Progenitor cell of endocrine pancreas (in vitro differentiated cells): ENCODE measurements at places on chromosomes 3 and 15. TPM values are rescaled to one million over a fixed set of nuclear protein-coding genes. Genes with fewer than 3 reads are reported as not detected.
A peak's percentile ranks its signal among the peaks of the same experiment; 100 is the strongest.

MKRN2 gene
- total RNA-seq, result 23.4 and 23.9 TPM in 2 replicates

SCAANT1 gene
- total RNA-seq, result not detected in 2 replicates

SLC9C1 gene
- total RNA-seq, result 1.5 and 2.3 TPM in 2 replicates

CLDN11 gene
- 1.7 and 2.4 TPM in 2 replicates for total RNA-seq

C3orf49 gene
- not detected in 2 replicates for total RNA-seq

SLC12A6 gene
- 28.7 and 30.9 TPM in 2 replicates for total RNA-seq

FBXW12 gene
- total RNA-seq, result 0.20 and 0.38 TPM in 2 replicates

CYP1A2 gene
- total RNA-seq, result not detected in 2 replicates

CSPG4 gene
- 0.41 and 0.51 TPM in 2 replicates for total RNA-seq

SLC22A14 gene
- 0.18 and 0.72 TPM in 2 replicates for total RNA-seq

GRCh38 chr3:194323785-194324735, 27.1 kb downstream of the CPN2 start:
- H3K27ac ChIP-seq, result peak overlapping the region; percentile 91
- no peak overlapping the region for H3K4me3 ChIP-seq
- H3K27me3 ChIP-seq, result no peaks in the 10 kb centered on the region
- no peak for DNase-seq
- H3K36me3 ChIP-seq, result peaks cover 1% of the 10 kb centered on the region

DNA sequence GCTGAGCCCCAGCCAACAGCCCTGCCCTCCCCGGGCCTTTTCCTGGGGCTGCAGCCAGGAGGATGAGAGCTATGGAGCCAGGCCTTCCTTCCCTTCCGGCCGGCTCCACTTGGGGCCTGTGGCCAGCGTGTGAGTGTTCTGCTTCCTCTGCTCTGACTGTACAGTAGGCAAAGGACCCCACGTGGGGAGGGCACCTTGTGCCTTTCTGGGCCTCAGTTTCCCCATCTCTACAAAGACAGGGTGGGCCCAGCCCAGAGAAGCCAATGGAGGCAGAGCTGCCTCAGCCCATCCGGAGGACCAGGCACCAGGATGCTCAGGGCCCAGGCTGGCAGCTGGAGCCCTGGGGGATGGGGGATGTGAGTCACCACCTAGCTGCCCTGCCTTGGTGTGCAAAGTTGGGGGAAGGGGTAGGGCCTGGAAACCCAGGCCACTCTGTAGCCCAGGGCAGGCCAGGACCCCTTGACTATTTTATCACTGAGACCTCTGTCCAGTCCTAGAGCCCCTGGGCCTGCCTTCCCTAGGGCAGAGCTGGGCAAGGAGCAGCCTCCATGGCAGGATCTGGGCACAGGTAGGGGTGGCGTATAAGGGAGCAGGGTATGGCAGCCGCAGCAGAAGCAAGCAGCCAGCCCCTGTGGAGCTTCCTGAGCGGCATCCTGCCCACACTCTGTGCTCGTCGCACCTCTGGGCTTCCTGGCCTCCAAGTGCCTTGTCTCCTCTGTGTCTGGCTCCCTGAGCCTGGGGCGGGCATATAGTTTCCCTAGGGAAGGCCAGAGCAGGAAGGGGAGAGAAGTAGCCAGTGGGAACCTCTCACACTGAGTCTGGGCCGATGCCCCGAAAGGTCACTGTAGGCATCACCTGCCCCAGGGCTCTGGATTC, 1.8 kb downstream of the PSTPIP1 start:
- no peak for DNase-seq
- no peak overlapping the region for H3K4me3 ChIP-seq
- H3K36me3 ChIP-seq, result no peaks in the 10 kb centered on the region
- H3K27ac ChIP-seq, result no peak overlapping the region
- H3K4me1 ChIP-seq, result peaks cover 2% of the 10 kb centered on the region

GRCh38 chr3:33775363-33775762, 23.1 kb upstream of the PDCD6IP start:
- H3K36me3 ChIP-seq, result no peaks in the 10 kb centered on the region
- H3K27ac ChIP-seq, result no peak overlapping the region
- H3K27me3 ChIP-seq, result no peaks in the 10 kb centered on the region
- no peaks in the 10 kb centered on the region for H3K4me1 ChIP-seq
- H3K4me3 ChIP-seq, result no peak overlapping the region

- H3K4me1 ChIP-seq, result peaks cover 14% of the 10 kb centered on the region
- peaks cover 3% of the 10 kb centered on the region for H3K27me3 ChIP-seq
- peak; percentile 94 for DNase-seq
- H3K27ac ChIP-seq, result peak within 1 kb of the TSS; percentile 99
- H3K36me3 ChIP-seq, result no peaks in the 10 kb centered on the region
Observed at GRCh38 chr15:75335705-75336355, at the start of gene COMMD4. TSS of gene COMMD4 (plus strand) at chr15:75336063. CDS start at chr15:75336090, 27 bp downstream.

- no peaks in the 10 kb centered on the region for H3K36me3 ChIP-seq
- H3K27me3 ChIP-seq, result peaks cover 13% of the 10 kb centered on the region
- no peak overlapping the region for H3K27ac ChIP-seq
- no peak overlapping the region for H3K4me3 ChIP-seq
Observed at GRCh38 chr3:97815149-97815917, 6.5 kb upstream of the CRYBG3 start.

GRCh38 chr3:23548706-23549105, 257.0 kb upstream of the UBE2E1 start:
- DNase-seq, result no peak
- no peaks in the 10 kb centered on the region for H3K27me3 ChIP-seq
- no peaks in the 10 kb centered on the region for H3K4me1 ChIP-seq
- H3K36me3 ChIP-seq, result no peaks in the 10 kb centered on the region
- no peak overlapping the region for H3K27ac ChIP-seq

GRCh38 chr3:123025642-123026521, 1.7 kb downstream of the SEMA5B start:
- H3K36me3 ChIP-seq, result no peaks in the 10 kb centered on the region
- H3K27ac ChIP-seq, result no peak overlapping the region
- peaks cover 76% of the 10 kb centered on the region for H3K27me3 ChIP-seq
- H3K4me1 ChIP-seq, result peaks cover 15% of the 10 kb centered on the region

DNA sequence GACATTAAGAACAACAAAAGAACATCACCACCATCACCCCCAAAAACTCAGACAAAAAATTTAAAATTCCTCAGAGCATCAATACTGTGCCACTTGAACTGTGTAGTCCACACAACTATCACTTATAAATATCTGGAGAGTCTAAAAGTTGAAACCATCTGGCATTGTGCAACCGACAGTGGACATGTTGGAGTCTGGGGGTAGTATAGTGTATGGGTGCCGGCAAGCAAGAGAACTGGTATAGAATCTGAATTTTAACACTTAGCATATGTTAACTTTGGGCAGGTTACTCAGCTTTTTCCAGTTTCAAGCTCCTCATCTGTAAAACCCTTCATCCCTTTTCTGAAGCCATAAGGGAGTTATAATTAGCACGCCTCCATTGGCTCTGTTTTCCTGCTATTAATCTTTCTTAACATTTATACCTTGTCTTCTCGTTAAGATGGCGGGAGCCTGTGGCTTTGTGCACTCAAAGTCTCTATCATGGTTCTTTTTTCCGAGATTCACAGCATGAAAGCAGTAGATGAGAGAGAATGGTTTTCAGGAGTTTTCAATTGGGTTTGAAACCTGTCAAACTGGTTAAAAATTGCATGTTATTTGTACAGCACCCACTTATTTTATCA, 255.7 kb upstream of the TBL1XR1 start:
- H3K4me3 ChIP-seq, result no peak overlapping the region
- no peaks in the 10 kb centered on the region for H3K4me1 ChIP-seq
- H3K36me3 ChIP-seq, result no peaks in the 10 kb centered on the region
- no peak for DNase-seq

DNA sequence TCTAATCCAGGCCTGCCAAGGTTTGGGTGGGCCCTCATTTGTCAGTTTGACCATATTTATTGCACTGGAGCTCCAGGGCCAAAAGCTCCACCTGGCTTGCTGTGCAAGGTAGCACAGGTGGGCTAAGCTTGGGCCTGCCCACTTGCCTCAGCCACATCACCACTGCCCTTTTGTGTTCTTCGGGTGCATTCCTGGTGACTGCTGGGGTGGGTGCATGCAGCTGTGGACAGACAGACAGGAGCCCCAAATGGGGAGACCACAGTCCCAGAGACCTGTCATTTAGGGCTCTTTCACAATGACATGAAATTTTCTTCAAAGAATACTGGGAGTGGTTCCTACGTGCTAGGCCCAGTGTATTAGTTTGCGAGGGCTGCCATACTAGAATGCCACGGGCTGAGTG, 2.7 kb downstream of the MESP2 start:
- peaks cover 45% of the 10 kb centered on the region for H3K27me3 ChIP-seq
- H3K36me3 ChIP-seq, result no peaks in the 10 kb centered on the region
- H3K4me3 ChIP-seq, result no peak overlapping the region
- no peak for DNase-seq
- H3K27ac ChIP-seq, result no peak overlapping the region

DNA sequence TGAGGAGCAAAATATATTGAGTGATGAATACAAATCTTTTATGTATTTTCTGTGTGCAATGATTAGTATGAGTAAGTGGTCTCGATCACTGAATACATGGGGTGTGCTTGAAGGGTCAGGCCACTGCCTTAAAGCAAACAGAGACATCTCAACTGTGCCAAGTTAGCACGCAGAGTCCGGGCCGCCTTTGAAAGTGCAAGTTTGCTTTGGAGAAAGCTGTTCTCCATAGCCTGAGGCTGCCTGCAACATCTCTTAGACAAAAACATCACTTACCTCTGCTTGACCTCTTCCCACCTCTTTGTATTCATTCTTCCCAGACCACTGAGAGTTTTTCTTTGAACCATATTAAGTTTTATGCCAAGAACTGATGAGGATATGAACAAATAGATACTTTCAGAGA, 267.0 kb downstream of the ZBTB20 start:
- H3K4me3 ChIP-seq, result no peak overlapping the region
- peaks cover 6% of the 10 kb centered on the region for H3K4me1 ChIP-seq
- no peak for DNase-seq
- no peaks in the 10 kb centered on the region for H3K36me3 ChIP-seq
- no peak overlapping the region for H3K27ac ChIP-seq
- no peaks in the 10 kb centered on the region for H3K27me3 ChIP-seq

GRCh38 chr3:56800130-56800831, 1.5 kb downstream of the ARHGEF3 start:
- peaks cover 40% of the 10 kb centered on the region for H3K4me1 ChIP-seq
- peak overlapping the region; percentile 95 for H3K27ac ChIP-seq
- DNase-seq, result no peak
- H3K27me3 ChIP-seq, result no peaks in the 10 kb centered on the region
- peaks cover 3% of the 10 kb centered on the region for H3K36me3 ChIP-seq
- peak overlapping the region; percentile 94 for H3K4me3 ChIP-seq

DNA sequence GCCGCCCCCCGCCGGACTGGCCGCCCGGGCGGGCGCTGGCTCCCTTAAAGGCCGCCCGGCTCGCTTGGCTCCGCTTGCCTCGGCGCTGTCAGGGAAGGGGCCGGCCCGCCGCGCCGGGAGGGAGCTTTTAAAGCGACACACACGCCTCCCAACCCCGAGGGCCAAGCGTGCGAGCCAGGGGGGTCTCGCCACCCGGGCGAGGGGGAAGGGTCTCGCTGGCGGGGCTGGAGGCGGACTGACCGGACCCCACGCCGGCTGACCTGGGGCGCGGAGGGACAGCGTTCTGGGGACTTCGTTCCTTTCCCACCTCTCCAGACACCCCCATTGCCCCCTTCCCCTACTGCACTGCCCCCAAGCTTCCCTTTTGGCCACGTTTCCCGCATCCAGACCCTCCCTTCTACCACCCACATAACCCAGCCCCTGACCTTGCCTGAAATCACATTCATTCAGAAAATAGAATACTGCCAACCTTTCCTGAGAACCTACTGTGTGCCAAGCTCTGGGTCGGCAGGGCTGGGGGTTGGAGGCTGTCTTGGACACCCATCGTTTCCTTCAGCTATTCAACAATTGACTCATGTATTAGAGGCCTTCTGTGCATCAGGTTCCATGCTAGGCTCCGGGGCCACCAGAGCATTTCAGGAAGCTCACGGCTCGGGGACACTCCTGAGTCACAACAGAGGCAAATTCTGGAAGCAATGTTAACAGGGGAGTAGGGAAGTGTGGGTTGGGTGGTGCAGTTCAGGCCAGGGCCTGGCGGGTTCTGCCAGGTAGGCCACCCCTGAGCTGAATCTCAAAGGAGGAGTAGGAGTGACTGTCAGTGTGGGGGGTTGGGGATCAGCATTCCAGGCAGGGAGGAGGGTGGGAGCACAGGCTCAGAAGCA, at the start of gene INSYN1:
Gene INSYN1, minus strand, starts transcription at position 102 of the 881 bp plus-strand sequence. CDS start 2,221 bp downstream, outside the sequence.
- H3K36me3 ChIP-seq, result no peaks in the 10 kb centered on the region
- peak; percentile 36 for DNase-seq
- no peak within 1 kb of the TSS for H3K27ac ChIP-seq
- H3K4me1 ChIP-seq, result peaks cover 1% of the 10 kb centered on the region
- peak within 1 kb of the TSS; percentile 67 for H3K4me3 ChIP-seq

GRCh38 chr3:184096811-184097383, at the start of gene HTR3E:
TSS of gene HTR3E (plus strand) at chr3:184097064. CDS start at chr3:184097530, 466 bp downstream.
- H3K4me3 ChIP-seq, result no peak within 1 kb of the TSS
- H3K36me3 ChIP-seq, result no peaks in the 10 kb centered on the region
- no peaks in the 10 kb centered on the region for H3K4me1 ChIP-seq
- peaks cover 21% of the 10 kb centered on the region for H3K27me3 ChIP-seq
- H3K27ac ChIP-seq, result no peak within 1 kb of the TSS

DNA sequence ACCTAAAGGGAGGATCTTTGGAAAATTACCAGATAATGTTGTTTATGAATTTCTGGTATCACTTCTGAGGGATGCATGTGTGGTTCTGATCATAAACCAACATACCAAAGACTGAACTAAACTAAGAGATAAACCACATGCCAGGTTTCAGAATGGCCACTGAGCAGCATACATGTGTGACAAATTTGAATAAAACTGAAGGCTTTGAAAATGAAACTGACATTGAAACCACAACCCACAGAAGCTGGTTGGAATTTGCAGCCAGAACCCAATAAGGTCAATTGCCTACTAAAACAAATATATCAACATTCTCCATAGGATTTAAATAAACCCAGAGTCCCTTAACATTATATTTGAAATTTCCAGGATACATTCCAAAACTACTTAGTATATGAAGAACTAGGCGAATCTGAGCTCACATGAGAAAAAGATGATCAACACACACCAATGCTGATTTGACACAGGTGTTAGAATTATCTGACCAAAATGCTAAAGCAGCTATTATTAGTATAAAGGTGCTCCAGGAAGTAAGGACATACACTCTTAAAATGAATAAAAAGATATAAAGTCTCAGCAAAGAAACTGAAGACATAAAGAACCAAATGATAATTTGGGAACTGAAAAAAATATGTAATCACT, 125.0 kb downstream of the ZNF280D start:
- H3K4me3 ChIP-seq, result no peak overlapping the region
- H3K36me3 ChIP-seq, result no peaks in the 10 kb centered on the region
- H3K27ac ChIP-seq, result no peak overlapping the region
- no peaks in the 10 kb centered on the region for H3K27me3 ChIP-seq
